Endodermal cell (in vitro differentiated cells): ENCODE measurements at places on chromosomes 11 and 22. TPM values are rescaled to one million over a fixed set of nuclear protein-coding genes. Genes with fewer than 3 reads are reported as not detected.
A peak's percentile ranks its signal among the peaks of the same experiment; 100 is the strongest.

The LRRN4CL gene
- total RNA-seq: 0.26 to 0.55 TPM (median 0.38 TPM) in 3 replicates

The FCHSD2 gene
- total RNA-seq: 11.7 and 14.0 TPM in 2 replicates

The CARD18 gene
- not detected in 3 replicates for total RNA-seq

The GLYAT gene
- not detected in 3 replicates for total RNA-seq

The UVRAG gene
- 27.7 and 34.9 TPM in 2 replicates for total RNA-seq

The NCR3LG1 gene
- total RNA-seq: 0.23 to 0.62 TPM (median 0.59 TPM) in 3 replicates

The MS4A3 gene
- not detected in 3 replicates for total RNA-seq

GRCh38 chr11:47916361-47916841 is 64.0 kb upstream of the PTPRJ start:
- DNase-seq: peak; percentile 79

GRCh38 chr11:2794046-2794967 is 91.3 kb downstream of the CDKN1C start:
- peak; percentile 27 for DNase-seq

DNA sequence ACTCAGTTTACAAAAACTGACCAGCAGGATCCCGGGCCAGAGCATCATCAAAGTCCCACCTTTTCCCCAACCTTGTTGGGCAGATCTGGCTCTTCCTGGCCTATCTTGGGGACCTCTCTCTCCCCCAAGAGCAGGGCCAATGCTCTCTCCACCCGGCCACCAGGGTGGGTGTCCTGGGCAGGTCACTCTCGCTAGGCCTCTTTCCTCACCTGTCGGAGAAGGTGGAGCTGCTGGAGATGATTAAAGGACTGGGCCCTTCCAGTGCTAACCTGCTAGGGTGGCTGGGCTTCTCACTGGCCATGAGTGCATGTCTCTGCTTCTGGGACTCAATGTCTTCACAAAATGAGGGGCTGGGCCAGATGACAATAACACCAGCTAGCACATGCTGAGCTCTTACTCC is 2.9 kb upstream of the CAPN5 start:
- peak; percentile 35 for DNase-seq

DNA sequence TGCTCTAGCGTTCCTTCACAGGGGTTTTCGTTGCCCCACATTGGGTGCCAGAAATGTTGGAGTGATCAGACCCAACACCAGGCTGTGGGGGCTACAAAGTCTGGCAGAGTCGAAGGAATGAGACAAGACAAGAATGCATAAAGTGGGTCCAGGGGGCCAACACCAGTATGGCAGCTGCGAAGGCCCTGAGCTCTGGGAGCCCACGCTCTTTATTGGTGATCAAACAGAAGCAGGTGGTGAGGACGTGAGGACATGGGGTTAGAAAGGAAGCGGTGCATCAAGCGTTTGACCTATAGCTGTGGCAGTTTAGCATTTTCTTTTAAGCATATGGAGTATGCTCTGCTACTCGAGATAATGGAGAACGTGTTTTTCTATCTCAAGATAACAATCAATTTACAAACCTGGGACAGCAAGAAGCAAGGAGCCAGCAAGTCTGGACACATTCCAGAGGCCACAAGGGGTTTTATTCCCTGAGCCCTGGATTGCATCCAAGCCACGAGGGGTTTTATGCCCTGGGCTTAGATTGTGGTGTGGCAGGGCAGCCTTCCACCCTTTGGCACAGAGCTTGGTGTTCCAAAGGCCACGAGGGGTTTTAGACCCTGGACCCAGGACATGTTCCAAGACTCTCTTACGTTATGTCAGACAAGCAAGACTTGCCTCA is 3.9 kb upstream of the DNAJB13 start:
- no peak for DNase-seq

- DNase-seq: no peak
Measured at GRCh38 chr11:76230392-76230791, 24.1 kb upstream of the WNT11 start.

GRCh38 chr22:25759825-25760231 is 17.8 kb downstream of the MYO18B start:
- DNase-seq: no peak

GRCh38 chr11:129578006-129578405 is 202.4 kb downstream of the BARX2 start:
- DNase-seq: no peak

DNA sequence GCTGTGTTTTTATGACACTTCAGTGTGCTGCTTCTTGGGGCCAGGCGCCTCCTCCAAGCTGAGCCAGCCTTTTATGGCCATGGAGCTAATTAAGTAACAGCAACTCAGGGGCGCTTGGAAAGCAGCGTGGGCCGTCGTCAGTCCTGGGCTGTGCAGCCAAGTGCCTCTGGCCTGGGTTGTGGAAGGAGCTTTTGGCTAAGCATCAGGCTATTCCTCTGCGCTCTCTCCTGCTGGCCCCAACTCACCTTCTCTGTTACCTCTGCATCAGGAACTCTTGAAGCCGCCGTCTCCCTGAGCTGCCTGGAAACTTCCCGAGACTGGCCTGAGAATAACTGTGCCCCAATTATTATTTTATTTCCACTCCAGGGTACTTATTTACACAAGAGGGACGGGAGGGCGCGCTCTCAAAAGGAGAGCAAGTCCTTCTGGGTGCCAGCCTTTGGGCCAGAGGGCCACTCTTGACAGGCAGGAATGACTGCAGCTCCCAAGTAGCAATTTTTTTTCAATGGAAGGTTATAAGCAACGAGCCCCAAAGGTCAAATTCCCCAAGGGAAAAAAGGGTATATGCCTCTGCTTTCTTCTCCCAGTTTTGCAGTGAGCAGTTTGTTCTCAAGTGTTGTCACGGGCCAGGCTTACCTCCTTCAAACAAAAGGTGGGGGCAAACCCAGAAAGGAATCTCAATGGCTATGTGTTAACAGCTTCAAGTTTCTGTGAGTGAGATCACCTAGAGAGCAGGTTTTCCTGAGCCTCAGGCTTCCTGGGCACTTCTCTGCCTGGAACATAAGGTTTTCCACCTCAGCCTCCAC is 38.5 kb upstream of the NAV2 start:
- DNase-seq: peak; percentile 75

DNA sequence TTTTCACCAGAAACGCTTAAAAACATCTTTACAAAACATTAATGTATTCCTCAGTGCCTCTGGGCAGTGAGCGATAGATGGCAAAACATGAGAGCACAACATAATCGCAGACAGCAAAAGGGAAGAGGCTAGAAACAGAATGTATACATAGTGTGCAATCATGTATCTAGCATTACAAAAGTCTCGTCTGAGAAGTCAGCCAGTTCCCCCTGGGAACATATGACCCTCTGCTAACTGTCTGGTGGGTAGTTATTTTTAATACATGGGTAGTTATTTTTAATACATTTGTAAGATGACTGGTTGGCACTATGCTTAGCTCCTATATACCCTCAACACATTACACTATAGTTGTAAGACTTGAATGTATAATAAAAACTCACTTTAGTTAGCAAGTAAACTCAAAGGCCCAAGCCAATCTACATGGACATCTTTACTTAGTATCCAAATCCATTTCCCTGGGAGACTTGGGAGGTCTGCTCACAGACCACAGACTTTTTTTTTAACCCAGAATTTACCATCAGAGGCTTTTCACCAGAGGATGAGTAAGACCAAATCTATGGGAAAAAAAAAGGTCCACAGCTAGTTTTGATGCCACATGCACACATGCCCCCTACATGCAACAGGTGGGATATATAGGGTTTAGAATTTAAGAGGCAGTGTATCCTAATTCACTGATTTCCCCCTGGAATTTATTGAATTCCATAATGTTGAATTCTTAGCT is 71.7 kb downstream of the AMBRA1 start:
- no peak for DNase-seq

- peak; percentile 86 for DNase-seq
Measured at GRCh38 chr11:90134478-90135003, at the start of gene NAALAD2. Gene NAALAD2, plus strand, starts transcription at chr11:90134663. Its CDS starts 96 bp downstream, at chr11:90134759.
